Breast epithelium (tissue), 4 donors: ENCODE measurements at places on chromosomes 6 and 20.

GRCh38 chr20:10478205-10478604 lies 43.1 kb downstream of the SLX4IP start:
- DNase-seq = no peak

DNA sequence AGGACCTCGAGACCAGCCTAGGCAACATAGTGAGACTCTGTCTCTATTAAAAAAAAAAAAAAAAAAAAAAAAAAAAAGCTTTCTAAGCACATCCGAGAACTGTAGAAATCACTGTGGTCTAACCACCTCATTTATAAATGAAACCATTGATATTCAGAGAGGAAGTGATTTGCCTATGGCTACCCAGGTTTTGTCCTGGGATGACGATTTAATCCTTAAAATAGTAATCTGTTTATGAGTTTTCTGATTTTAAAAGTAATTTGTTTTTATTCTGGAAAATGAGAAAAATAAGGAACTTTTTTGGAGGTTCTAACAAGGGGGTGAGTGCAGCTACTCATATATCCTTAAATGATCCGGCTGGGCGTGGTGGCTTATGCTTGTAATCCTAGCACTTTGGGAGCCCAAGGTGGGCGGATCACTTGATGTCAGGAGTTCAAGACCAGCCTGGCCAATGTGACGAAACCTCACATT lies 6.5 kb upstream of the BTN3A2 start:
- no peak for DNase-seq

- no peak for DNase-seq
Measured at GRCh38 chr20:18724077-18724476, 89.5 kb upstream of the SCP2D1 start.

- no peak for DNase-seq
Measured at GRCh38 chr6:22146678-22146930, 150.2 kb downstream of the PRL start.

GRCh38 chr20:21342656-21343345 lies 39.7 kb downstream of the XRN2 start:
- DNase-seq = no peak

DNA sequence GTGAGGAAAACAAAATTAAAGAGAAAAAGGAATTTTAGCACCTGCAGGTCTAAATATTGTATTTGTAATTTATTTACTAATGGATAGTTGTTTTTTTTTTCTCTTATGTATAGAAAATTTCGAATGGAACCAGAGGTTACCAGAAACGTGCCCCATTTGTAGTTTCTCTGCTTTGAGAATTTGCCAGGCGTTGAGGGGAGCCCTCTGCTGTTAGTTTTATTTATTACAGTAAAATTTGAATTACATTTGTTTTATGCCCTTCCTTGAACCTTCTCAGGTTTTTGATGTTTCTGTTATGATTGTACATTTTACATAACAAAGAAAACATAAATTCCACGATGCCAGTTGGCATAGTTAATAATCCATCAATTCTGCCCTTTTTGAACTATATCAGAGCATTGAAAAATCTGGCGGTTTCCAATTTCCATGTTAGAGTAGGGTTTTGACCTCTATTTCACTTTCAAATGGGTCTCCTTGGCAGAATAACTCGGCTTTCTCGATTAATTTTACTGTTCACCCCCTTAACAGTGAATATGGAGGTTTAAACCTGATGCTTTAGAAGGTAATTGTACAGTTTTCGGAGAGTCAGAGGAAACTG lies 35.1 kb upstream of the RFPL4B start:
- no peak for DNase-seq

GRCh38 chr6:155829646-155830045 lies 374.0 kb upstream of the NOX3 start:
- no peak for DNase-seq
